Hindlimb muscle (tissue), 1 donor: ENCODE measurements at places on chromosomes 6 and 20. TPM values are rescaled to one million over a fixed set of nuclear protein-coding genes. Genes with fewer than 3 reads are reported as not detected.

- no peak for DNase-seq
These were observed 312.9 kb downstream of the GJA1 start for GRCh38 chr6:121748376-121748775.

- DNase-seq = no peak
These were observed 6.1 kb downstream of the EZR start for GRCh38 chr6:158813032-158813431.

GRCh38 chr6:124482071-124482491, 480.2 kb upstream of the RNF217 start:
- DNase-seq = no peak

Gene GPR6
- polyA plus RNA-seq = not detected

DNA sequence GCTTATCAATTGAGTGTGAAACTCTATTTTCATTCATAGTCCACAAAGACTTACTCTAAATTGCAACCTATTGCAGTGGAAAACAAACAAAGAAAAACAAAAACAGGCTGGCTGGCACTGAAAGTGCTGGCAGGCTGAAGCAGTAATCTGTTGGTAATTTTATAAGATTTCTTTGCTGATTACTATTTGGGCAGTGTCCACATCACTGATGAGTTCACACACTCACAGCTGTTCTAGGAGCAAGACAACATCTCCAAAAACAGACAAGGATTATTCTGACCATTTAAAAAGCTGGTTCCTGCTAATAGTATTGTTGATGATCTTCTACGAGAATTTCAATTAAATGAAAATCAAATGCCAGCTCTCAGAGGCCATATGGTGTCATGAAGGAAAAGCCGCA, 26.9 kb downstream of the MARCKS start:
- no peak for DNase-seq

- DNase-seq = no peak
These were observed 527.4 kb downstream of the HACE1 start for GRCh38 chr6:104332364-104332763.

GRCh38 chr20:23800865-23801264, 25.7 kb downstream of the CST2 start:
- no peak for DNase-seq

DNA sequence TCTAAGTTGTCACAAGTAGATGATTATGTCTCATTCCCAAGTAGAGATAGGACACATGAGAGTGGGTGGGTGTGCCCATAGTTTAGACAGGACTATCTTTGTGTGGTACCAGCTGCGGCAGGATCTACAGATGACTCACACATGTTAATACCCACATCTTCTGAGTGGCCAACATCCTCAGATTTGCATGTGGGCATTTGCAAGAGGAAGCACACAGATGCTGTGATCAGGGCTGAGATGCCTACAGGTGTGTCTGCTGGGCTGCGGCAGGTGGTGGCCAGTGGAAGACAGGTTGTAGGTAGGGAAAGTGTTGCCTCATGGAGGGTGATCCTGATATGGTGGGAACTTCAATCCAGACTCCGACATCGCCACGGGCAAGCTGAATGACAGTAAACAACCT, 50.8 kb downstream of the UTRN start:
- no peak for DNase-seq

Gene SOX4
- polyA plus RNA-seq = 43.1 TPM

- no peak for DNase-seq
These were observed 1.3 kb upstream of the PLCG1 start for GRCh38 chr20:41135888-41136679.

Gene GTSF1L
- polyA plus RNA-seq = not detected

DNA sequence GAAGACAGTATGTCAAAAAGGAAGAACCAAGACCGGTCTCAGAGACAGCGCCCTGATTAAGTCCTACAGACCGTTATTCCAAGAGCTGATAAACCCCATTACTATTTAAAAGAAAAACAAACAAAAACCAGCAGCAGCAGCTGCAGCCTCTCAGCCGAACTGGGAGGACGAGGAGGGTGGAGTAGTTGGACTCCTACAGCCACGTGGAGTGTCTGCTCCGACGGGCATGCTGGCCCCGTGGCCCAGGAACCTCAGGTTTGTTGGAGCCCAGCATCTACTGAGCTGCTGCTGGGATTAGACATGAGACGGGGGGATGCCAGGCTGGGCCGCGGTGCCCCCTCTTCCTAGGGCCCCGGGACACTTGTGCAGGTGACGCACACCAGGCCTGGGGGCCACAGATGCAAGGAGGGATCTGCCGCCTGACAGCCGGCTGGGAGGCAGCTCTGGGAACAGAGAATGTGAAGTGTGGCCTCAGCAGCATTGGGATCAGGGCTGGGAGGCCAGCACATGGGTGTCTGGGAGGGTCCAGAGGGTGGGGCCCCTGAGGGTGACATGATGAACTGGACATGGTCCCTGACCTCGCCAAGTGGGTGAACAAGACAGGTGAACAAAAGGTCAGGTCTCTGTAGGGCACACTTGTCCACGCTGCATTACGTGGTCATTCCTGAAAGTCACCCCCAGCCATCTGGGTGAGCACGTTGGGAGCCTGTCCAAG, 2.9 kb upstream of the ZBTB46 start:
- DNase-seq = no peak

GRCh38 chr6:33105916-33106871, 30.4 kb downstream of the HLA-DPB1 start:
- DNase-seq = no peak

GRCh38 chr20:62659488-62660239, 17.4 kb downstream of the SLCO4A1 start:
- no peak for DNase-seq

Gene PAK5
- polyA plus RNA-seq = 0.13 TPM

GRCh38 chr6:130848945-130849344, 21.7 kb downstream of the SMLR1 start:
- no peak for DNase-seq

DNA sequence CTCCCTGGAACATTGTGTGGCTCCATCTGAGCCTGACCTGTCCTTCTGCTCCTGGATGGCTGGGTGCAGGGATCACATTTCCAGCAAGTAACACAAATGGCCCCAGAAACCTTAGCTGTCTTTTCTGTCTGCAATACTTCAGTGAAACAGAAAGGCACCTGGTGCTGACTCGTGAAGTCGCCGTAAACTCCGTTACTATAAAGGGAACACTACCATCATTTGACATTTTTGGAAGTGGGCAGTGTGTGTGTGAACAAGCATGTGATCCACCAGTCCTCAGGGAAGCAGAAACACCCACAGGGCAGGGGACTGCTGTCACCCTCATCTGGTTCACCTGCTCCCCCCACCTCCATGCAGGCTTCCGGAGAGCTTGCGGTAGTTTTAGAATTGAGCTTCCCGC, 23.9 kb downstream of the SERPINB6 start:
- DNase-seq = no peak

DNA sequence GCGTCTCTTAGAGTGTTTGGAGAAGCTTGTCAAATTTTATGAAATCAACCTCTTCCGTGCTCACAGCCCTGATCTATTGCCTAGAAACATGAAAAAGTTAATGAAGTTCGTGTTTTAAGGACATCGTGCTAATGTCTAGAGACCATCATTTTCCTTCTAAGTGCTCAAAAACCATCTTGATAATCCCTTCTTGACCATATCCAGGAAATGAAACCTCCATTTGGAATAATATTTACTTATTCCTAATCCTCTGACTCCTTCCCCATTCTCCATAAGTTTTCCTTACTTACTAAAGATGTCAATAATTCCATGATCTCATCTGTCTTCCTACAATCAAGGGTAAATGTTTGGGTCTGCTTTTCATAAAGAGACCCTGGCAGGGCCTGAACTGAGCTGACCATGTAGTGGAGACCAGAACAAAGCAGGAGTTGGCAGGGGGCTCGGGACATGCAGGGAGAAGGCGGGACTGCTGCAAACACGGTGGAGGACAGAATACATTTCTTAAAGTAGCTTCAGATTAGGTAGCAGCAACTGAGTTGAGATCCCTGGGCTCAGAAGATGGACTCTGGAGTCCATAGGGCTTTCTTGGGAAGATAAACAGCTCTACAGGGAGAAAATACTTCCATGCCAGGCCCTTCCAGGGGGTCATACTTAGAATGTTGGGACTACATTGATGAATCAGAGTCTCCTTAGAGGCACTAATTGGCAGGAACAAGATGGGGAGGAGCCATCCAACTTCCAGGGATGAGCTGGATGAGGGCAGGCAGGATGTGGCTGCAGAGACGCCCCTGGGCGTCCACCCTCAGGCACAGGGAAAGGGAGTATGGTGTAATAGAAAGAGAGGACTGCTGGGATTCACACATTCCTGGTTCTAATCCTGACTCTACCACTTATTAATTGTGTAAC, 100.7 kb downstream of the RIN2 start:
- DNase-seq = peak; percentile 25

Gene TREML1
- 0.39 TPM for polyA plus RNA-seq

- DNase-seq = no peak
These were observed 4.7 kb downstream of the CTSZ start for GRCh38 chr20:59002388-59002787.

GRCh38 chr6:136923116-136923953, 1.2 kb downstream of the SLC35D3 start:
- DNase-seq = no peak

GRCh38 chr6:45416700-45417099, 39.0 kb upstream of the SUPT3H start:
- DNase-seq = no peak

DNA sequence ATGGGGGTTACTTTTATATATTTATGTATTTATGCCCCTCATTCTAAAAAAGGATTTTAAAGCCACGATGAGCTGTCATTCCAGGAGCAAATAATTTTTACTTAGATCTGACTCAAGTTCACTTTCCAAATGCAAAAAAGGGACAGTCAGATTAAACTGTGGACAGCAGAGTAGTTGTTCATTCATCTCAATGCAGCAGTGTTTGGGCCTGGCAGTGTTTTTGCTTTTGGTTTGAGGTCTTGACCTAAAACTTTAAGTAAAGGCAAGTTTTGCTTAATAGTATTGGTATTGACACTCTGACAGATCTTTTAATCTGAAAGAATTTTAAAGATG, 13.9 kb downstream of the JARID2 start:
- DNase-seq = no peak

GRCh38 chr20:5781798-5782750, 31.9 kb downstream of the SHLD1 start:
- no peak for DNase-seq

- DNase-seq = no peak
These were observed 69.0 kb upstream of the NFATC2 start for GRCh38 chr20:51611625-51611890.

DNA sequence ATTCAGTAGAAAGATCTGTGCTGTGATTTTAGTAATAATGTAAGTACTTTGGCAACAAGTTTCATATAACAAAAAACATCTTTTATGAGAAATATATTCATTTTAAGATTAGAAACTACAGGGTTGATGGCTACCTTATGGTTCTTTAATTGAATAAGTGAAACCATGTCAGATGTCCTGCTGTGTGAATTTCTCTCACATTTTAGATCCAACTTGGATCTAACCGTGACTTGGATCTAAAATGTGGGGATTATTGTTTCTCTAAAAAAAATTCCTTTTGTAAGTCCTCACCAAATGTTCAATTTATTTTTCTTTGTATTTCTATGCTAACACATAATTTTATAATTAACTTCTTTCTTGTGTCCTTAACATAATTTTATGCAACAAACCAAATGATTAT, 30.4 kb downstream of the ZC2HC1B start:
- DNase-seq = no peak

- no peak for DNase-seq
These were observed 21.8 kb upstream of the PCMTD2 start for GRCh38 chr20:64233725-64234124.

Gene PDE7B
- polyA plus RNA-seq = 7.1 TPM

GRCh38 chr6:83824388-83824801, 28.8 kb upstream of the RIPPLY2 start:
- no peak for DNase-seq

DNA sequence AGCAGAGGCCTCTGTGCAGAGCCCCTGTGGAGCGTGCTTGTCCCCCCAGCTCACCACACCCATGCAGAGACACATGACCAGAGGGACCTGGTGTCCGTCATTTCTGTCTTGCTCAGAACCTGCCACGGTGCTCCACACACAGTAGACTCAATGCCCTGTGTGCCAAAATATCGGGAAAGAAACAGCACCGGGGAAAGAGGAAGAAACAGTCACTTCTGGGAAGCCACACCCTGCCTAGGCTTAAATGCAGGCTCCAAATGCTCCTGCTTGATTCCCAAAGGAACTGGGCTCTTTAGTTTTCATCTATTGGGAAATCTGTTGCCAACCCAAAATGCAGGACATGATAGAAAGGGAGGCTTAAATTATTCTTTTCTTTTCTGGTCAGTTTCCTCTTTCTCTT, 503.9 kb downstream of the CD83 start:
- no peak for DNase-seq

- no peak for DNase-seq
These were observed 141.9 kb downstream of the GMPR start for GRCh38 chr6:16380220-16380809.
